Peyer's patch (tissue), 4 donors: ENCODE measurements at places on chromosomes 7 and 10.

DNA sequence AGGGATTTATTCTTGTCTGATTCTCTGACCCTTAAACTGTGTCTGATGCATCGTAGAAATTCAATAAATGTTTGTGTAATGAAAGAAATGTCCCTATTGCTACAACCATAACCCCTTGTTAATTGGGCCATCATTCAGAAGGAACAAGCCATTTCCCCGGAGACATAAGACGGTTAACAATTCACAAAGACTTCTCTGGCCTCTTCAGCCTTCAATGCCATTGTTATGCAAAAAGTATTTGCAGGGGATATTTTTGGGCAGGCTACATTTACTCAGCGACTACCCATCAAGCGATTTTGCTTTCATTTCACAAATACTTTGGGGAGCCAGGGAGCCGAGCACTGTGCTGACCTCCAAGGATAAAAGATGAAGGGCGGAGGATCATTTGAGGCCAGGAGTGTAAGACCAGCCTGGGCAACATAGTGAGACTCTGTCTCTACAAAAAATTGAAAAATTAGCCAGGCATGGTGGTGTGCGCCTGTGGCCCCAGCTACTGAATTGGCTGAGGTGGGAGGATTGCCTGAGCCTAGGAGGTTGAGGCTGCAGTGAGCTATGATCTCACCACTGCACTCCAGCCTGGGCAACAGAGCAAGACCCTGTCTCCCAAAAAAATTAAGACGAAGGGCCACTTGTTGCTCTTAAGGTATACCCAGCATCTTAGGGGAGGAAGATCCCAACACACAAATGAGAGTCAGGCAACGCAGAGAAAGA, 20.0 kb upstream of the SDK1 start:
- no peaks in the 10 kb centered on the region for H3K36me3 ChIP-seq
- no peak overlapping the region for H3K27ac ChIP-seq
- no peak overlapping the region for H3K4me3 ChIP-seq
- H3K27me3 ChIP-seq: no peaks in the 10 kb centered on the region

DNA sequence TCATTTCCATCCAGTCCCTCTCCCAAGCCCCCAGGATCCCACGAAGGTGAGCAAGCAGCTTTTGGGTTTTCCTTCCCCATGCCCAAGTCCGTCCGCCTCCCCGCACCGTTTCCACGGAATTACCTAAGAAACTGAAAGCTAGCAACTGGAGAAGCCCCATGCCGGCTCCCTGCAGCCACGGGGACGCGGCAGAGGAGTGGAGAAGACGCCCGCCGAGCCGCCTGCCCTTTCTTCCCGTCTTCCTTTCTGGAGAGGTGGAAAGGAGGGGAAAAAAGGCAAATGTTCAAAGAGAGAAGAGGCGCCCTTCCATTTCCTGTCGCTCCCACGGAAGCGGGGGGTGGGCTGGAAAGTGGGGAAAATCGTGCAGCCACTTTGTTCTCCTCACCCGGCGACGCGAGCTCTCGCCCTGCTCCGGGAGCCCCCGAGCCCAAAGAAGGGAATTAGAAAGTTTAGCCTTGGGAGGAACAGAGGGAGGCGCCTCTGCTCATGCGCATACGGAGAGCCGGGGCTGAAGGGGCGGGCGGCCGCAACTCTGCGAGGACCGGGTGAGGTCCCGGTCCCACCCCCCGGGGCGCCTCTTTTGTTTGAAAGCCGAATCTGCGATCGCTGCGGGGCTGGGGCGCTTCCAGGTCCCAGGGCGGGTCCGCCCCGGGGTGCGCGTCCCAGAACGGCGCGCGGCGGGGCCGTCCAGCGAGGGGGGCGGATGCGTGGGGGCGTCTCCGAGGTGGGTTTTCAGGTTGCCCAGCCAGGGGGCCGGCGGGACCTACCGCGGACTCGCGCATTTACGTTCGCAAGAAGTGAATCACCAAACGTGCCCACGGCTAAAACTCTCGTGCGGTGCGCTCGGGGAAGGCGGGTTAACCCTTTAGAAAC, at the start of gene LAMB1:
LAMB1 (minus strand) TSS at position 436 of the 873 bp plus-strand sequence; CDS start at position 160, 276 bp downstream.
- peaks cover 6% of the 10 kb centered on the region for H3K4me1 ChIP-seq
- DNase-seq: peak; percentile 81
- peak within 1 kb of the TSS; percentile 90 for H3K27ac ChIP-seq
- H3K4me3 ChIP-seq: peak within 1 kb of the TSS; percentile 89
- H3K36me3 ChIP-seq: no peaks in the 10 kb centered on the region
- H3K27me3 ChIP-seq: no peaks in the 10 kb centered on the region

DNA sequence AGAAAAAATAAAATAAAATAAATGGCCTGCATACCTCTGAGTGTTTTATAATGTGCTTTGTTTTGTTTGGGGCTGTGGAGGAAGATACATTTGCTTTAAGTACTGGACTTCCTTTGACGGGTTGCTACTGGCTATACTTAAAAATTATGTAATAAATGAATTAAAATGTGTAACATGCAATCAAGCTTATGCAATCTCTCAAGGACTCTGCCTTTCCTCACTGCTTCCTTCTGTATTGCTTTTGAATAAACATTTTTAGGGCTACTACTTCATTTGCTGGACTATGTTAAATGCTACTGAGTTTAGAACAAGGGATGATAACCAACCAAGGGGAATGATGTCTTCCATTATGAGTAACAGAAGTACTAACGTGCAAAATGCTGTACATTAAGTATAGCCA, 91.6 kb downstream of the ETV1 start:
- H3K27me3 ChIP-seq: no peaks in the 10 kb centered on the region
- no peak for DNase-seq
- no peak overlapping the region for H3K4me3 ChIP-seq
- no peaks in the 10 kb centered on the region for H3K4me1 ChIP-seq
- H3K27ac ChIP-seq: no peak overlapping the region

DNA sequence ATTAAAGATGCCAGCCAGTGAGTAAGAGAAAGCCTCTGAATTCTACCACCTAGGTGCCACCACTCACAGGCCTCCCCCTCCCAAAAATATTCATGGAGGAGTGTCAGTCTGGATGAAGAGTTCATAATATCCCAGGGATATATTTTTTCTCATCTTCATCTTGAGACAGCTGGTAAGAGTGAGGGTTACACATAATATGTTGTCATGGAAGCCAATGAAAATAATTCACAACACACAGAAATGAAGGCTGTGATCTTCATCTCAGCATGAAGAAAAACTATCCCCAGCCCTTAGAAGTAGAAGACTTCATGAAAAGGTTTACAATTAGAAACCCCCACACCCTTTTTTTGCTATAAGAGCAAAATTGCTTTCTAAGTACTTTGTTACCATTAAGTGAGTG, 175.6 kb downstream of the DNAH11 start:
- H3K36me3 ChIP-seq: no peaks in the 10 kb centered on the region
- H3K27me3 ChIP-seq: no peaks in the 10 kb centered on the region
- H3K4me1 ChIP-seq: no peaks in the 10 kb centered on the region
- H3K27ac ChIP-seq: no peak overlapping the region
- H3K4me3 ChIP-seq: no peak overlapping the region

DNA sequence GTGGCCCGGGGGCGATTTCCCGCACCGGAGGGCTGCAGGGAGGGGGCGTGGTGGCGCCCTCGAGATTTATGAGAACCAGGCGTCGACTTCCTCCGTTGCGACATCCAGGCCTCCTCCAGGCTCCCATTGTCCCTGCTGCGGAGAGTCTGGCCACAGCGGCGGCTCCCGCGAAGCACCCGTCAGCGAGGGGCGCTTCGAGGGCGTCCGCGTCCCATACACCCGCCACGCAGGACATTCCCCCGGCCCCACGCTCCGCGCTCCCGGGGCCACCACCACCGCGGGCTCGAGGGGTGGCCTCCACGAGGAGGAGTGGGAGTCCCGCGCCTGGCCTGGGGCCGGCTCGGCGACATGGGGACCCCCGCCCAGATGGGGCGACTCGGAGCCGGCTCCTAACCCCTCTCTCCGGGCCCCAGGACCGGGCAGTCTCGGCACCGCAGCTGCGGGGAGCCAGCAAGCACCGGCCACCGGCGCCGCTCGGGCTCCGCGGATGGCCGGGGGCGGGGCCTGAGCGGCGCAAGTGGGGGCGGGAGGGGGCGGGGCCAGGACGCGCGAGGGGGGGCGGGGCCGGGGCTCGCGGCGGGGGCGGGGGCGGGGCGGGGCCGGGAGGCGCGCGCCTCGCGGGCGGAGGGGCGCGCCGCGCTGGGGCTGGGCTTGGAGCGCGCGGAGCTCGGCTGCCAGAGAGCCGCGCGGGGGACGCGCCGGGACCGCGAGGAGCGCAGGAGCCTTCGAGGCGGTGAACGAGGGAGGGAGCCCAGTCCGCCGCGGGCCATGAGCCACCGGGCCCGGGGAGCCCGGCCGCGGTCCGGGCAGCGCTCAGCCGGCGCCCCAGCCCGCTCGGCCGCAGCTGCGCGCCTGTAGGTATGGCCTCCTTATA, at the start of gene SH2B2:
SH2B2 (plus strand) TSS at position 632 of the 874 bp plus-strand sequence. CDS start 13,683 bp downstream, outside the sequence.
- H3K27ac ChIP-seq: peak within 1 kb of the TSS; percentile 91
- peak within 1 kb of the TSS; percentile 72 for H3K4me3 ChIP-seq

GRCh38 chr7:129835569-129835968, 117.2 kb downstream of the UBE2H start:
- no peaks in the 10 kb centered on the region for H3K36me3 ChIP-seq
- H3K27ac ChIP-seq: no peak overlapping the region
- H3K4me1 ChIP-seq: no peaks in the 10 kb centered on the region
- no peaks in the 10 kb centered on the region for H3K27me3 ChIP-seq
- no peak overlapping the region for H3K4me3 ChIP-seq
- no peak for DNase-seq
